Epithelial cell of esophagus (primary cell): ENCODE measurements at places on chromosomes 7 and 10.

- no peak for DNase-seq
Measured at GRCh38 chr10:24119896-24120295, 89.0 kb upstream of the KIAA1217 start.

DNA sequence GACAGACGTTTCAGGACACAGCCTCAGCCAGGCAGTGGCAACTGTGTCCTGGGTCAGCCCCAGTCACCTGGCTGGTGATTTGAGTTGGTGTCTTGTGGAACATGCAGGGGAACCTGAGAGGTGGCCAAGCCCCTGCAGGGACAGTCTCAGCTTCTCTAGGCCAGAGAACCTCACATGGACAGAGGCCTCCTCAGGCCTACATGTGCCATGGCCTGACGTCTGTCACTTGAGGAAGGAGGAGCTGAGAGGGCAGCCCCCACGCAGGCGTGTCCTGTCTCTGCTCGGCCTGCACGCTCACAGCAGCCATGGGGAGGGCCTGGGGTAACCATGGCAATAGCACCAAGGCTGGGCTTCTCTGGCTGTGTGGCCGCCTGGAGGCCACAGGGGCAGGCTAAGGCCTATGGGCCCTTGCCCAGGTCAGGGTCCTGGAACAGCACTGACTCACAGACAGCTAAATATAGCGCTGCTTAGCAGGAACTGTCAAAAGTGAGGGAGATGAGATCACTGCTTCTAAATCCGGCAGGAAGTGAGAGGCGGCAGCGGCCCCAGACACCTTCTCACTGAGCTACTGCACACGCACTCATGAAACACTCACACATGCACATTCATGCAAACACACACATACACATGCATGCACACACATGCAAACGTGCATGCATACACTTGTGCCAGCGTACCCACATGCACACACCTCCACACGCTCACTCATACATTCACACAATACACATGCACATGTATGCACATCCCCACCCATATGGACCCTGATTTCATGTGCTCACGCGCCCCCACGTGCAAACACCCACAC lies 57.0 kb downstream of the YKT6 start:
- DNase-seq, result peak; percentile 91

- no peak for DNase-seq
Measured at GRCh38 chr10:105675333-105675732, 1034.2 kb downstream of the SORCS3 start.

DNA sequence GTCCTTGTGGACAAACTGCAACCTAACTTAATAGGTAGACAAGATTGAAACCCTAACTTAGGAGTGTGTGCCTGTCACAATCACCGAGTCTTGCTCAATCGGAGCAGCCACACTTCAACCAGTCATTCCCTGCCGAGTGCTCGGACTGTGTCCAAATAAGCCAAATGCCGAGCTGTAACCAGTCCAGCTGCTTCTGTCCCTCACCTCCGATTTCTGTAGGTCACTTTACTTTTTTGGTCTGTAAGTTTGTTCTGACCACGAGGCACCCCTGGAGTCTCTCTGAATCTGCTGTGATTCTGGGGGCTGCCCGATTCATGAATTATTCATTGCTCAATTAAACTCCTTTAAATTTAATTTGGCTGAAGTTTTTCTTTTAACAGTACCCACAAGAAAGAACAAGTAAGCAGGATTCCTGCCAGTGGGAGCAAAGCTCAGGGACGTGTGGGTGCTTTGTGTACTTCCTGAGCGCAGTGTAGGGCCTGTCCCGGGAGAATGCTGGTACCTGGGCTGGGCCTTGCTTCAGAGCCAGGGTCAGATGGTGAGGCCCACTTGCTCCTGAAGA lies 140.1 kb downstream of the ACTR3B start:
- DNase-seq, result peak; percentile 37

DNA sequence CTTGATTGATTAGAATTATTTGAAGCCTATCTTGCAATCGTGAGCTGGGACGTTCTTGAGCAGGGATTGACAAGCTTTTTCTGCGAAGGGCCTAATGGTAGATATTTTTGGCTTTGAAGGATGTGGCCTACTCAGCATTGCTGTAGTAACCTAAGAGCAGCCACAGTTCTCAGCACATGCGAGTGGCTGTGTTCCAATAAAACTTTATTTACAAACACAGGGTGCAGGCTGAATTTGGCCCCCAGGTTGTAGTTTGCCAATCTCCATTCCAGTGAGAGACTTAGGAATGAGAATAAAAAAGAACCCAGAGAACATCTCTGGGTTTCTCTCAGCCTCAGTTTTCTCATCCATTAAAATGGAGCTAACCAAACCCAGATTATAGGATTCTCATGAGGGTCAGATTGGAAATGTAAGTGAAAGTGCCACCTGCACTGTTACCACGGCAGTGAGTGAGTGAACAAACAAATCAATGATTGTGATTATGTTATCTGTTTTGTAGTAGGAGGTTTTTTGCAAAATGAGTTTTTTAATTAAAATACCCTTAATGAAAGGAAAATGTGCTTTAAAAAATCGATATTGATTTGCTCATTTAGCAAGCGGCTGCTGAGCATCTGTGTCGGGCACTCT lies 664.0 kb downstream of the SDK1 start:
- DNase-seq, result no peak

- DNase-seq, result no peak
Measured at GRCh38 chr10:3871424-3871996, 86.5 kb upstream of the KLF6 start.

- DNase-seq, result peak; percentile 5
Measured at GRCh38 chr10:119786117-119786769, 60.4 kb downstream of the INPP5F start.

GRCh38 chr10:34049887-34050286 lies 715.4 kb upstream of the NRP1 start:
- DNase-seq, result peak; percentile 67

- peak; percentile 82 for DNase-seq
Measured at GRCh38 chr7:142498364-142498763, 240.5 kb upstream of the PRSS58 start.

DNA sequence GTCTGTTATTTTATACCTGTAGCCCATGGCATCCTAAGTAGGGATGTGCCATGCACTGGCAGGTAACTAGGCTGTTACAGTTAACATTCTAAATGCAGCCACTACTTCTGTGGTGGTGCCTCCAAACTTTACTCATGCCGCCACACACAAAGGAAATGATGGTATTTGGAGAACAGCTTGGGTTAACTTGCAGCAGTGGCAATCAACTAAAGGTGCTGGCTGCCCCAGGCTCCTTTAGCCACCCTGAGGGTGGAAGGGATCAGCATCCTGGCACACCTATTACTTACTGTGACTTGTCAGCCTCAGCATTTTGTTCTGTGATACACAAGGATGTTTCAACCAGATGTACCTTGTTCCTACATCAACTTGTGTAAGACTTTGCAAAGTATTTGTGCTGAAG lies 221.8 kb upstream of the PPP1R3A start:
- DNase-seq, result no peak

GRCh38 chr10:120432209-120432608 lies 24.8 kb upstream of the PLPP4 start:
- no peak for DNase-seq
